ENCODE measurements at places on chromosomes 6 and 20. TPM values are rescaled to one million over a fixed set of nuclear protein-coding genes. Genes with fewer than 3 reads are reported as not detected.

The KHDC1 gene
- polyA plus RNA-seq, result 7.7 TPM

The TTK gene
- polyA plus RNA-seq, result 5.1 TPM

DNA sequence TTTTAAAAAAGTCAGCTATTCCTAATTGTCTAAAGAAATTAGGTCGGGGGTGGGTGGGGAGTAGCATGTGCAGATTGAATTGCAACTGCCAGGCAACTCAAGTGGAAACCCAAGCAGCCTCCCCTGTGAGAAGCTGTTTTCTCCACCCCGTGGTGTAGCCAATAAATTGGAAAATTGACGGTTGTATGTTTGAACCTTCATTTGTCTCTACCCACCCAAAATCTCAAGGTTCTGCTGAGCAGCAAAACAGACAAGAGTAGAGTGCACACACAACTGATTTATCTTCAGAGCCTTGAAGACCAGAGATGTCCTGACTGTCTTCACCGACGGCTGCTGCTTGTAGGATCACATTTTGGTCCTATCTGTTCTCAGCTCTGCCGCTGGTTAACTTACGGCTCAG, 88.5 kb downstream of the DTD1 start:
- DNase-seq, result no peak

DNA sequence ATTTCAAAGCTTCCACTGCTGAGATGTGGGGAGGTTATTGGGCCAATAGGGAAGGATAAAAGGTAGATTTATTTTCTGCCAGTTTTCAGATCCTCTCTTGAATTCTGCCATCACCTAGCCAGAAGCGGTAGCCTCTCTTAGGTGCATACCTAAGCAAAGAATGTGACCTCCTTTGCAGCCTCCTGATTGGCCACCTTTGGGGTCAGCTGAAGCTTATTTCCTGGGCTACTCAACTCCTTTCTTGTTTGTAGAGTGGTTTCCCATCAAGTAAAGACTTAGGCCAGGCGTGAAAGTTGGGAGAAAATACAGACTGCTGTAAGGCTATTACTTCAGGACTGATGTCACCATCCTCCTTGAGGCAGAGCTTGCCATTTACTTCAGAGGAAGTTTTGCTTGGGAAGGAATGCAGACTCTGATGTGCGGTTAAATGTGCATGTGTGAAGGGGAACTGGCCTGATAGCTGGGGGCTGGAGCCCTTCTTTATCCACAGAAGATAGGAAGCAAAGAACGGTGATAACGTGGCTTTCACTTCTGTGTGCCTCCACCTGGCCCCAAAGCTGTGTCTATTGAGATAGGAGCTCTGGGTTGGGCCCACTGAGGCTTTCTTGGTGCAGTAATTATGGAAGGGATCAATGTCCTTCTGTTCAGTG, 70.1 kb downstream of the TRMT11 start:
- DNase-seq, result no peak

DNA sequence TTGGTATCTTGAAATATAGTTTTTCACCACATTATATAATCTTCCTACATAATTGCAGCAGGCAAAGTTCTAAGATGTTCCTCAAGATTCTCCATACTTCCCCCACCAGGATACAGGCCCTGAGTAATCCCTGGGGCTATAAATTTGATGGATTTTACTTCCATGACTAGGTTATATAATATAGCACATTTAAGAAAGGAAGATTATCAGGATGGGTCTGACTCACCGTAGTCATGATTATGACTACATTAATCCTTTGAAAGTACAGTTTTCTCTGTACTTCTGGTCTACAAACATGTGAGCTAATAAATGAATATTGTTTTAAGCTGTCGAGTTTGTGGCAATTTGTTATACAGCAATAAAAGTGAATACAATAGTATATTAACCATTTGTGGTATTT, 122.5 kb downstream of the MACROD2 start:
- no peak for DNase-seq

- no peak for DNase-seq
These were observed 211.6 kb upstream of the THEMIS start for GRCh38 chr6:128112494-128112893.

DNA sequence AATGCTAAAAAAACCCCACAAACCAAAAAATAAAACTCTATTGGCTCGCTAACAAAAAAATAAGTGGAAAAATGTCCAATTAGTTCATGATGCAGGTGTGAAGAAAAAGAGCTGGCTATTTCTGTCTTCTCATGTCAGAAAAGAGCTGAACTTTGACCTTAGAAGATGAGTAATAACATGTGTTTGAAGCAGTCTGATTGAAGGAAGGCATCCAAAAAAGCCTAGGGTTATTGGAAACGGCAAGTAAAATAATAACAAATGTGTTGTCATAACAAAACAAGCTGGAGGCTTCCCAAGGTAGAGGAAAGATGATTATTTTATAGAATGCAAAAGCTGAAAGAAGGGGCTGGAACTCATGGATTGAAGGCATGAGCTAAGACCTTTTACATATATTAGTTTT, 94.4 kb upstream of the FAM184A start:
- DNase-seq, result no peak

DNA sequence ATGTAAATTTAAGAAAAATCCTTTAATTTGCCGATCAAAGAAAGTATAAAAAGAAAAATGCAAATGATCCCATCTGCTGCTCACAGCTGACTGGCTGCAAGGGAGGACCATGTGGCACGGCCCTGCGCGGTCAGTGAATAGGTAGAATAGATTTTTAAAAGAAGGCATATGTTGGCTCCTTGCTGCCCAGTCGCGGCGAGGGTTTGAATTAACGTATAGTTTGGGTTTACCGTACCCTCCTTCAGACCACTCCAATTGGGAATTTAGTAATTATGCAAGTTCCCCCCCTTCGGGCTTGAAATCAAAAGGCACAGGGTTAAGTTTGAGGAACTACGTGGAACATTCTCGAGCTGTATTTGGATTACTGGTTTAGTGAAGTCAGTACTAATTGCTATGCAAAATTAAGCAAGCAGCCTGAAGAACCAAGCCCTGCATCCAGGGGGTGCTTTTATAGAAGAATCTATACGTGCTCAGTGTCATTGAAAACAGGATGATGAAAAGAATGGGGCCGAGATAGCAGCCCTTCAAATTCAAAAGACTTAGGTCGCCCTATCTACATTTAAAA, 1.1 kb upstream of the BEND3 start:
- DNase-seq, result no peak

DNA sequence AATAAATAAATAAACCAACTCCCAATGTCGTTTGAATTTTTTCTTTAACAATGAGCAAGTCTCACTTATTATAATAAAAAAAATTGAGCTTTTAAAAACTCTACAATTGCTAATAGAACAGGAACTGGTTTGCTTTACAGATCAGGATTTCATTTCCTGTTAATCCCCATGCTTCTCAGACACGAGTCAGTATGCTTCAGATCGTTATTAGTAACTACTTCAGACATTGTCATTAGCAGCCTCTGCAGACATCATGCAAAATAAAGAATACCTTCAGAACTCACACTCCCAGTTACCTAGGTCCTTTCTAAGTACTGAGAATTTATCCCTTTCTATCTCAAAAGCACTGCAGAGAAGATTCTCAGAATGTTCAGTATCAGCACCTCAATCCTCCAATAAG, 10.0 kb upstream of the FAM210B start:
- DNase-seq, result no peak

DNA sequence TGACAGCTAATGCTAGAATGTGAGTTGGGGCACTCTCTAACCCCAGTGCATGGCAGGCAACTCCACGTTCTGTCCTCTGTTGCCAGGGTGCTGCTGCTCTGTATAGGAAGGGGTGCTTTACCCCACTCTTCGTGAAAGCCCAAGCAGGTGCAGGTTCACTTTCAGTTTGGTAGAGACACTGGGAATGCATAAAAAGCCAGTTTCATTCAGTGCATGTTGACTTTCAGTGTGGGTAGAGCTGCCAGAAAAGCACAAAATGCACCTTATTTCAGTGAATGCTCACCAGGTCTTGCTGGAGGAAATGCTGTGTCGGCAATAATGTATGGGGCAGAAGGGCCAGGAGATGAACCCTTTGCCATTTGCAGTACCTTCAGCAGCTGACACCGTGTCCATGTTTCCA, 62.1 kb upstream of the ADGRB3 start:
- DNase-seq, result no peak

DNA sequence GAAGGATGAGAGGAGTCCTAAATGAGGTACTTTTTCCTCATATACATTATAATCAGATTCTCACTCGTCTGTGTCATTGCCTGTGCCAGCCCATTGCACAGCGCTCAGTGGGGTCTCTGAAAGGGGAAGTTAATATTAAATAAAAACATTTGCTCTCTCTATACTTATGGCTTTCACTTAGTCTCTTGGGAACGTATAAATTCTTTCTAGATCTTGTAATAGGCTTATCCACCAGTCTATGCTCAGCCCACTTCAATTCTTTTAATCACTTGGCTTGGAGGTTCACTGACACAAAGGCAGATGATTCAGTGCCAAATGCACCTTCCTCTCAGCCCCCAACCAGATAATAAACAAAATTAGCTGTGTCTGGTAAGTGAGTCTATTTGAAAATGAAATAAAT, 164.3 kb upstream of the OGFRL1 start:
- DNase-seq, result no peak

DNA sequence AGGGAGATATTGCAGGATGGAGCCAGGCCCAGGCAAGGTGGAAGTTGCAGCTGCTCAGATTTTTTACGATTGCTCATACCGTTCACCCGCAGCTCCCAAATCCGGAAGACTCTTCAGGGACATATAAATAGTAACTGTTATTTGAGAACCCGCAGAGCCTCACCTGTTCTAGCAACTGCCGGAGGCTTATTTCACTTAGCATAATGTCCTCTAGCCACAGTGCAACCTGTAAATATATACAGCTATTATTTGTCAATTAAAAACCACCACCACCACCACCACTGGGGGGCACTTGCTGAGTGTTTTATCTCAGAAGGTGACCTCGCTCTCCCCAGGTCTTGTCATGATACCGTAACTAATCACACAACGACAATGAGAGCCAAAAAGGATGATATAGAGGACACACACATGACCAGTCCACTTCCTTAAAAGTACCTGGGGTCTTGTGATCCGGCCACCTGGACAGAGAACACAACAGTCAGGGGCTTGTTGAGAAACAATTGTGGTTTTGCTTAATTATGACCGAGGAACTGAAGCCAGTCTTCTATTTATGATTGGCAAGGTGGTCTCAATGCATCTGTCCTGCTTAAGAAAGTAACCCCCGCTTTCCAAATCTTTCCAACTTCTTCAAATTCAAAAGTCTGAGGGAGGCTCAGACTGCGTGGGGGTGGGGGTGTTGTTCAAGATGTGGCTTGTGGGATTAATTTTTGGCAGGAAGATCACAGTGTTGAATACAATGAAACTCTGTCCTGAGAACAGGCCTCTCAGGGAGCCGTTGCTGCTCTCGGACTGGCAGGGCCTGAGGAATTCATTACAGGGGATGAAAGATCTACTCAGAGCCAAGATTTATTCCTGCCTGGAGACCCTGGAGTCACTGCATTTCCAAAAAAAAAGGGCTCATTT, 107.7 kb upstream of the PRND start:
- DNase-seq, result no peak

- no peak for DNase-seq
These were observed 36.6 kb downstream of the EZR start for GRCh38 chr6:158782432-158783166.

GRCh38 chr6:12288914-12289313, 1.2 kb upstream of the EDN1 start:
- DNase-seq, result no peak

All from BJ (cell line).